ENCODE measurements at places on chromosomes 12 and 14.

DNA sequence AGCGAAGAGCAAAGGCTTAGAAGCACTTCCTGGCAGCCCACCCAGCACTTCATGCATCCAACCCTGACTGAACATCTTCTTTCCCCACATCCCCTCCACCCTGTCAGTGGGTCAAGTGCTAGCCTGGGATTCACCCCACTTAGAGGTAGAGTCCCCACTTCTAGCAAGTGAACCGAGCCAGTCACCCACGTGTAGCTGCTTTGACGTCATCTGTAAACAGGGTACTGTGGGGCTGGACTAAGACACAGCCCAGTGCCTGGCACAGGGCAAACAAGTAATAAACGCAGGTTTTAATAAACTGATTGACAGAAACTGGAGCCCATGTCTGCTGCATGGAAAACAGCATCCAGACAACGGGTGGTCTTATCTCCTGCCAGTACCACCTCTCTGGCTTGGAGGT is 61.7 kb downstream of the ITPK1 start:
- no peak for DNase-seq

DNA sequence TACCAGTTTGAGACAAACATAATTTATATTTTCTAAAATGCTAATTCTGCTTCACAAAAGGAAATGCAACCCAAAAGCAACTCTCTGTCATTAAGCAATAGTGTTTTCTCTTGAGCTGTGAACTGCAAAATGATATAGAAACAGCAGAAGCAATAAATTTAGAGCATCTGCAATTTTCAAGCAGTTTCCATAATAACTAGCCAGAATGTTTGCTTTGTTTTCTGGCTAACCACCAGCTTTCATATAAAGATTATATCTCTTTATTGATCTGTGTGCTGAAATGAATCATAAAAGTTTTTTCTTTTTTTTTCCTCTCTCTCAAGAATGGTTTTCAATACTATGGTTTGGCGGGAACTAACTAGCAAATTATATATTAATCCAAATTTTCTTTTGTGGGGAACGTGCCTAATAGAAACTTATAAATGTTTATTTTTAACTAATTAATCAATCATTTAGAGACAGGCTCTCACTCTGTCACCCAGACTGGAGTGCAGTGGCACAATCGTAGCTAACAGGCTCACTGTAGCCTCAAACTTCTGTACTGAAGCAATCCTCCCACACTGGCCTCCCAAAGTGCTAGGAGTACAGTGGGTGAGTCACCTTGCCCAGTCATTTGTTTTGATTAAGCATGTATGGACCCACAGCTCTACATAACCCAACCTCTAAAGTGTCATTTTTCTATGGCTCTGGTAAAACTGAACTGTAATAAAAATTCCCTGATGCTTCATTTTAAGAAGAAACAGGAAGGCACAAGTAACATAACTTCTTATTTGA is 830.1 kb upstream of the MGAT4C start:
- DNase-seq: no peak

DNA sequence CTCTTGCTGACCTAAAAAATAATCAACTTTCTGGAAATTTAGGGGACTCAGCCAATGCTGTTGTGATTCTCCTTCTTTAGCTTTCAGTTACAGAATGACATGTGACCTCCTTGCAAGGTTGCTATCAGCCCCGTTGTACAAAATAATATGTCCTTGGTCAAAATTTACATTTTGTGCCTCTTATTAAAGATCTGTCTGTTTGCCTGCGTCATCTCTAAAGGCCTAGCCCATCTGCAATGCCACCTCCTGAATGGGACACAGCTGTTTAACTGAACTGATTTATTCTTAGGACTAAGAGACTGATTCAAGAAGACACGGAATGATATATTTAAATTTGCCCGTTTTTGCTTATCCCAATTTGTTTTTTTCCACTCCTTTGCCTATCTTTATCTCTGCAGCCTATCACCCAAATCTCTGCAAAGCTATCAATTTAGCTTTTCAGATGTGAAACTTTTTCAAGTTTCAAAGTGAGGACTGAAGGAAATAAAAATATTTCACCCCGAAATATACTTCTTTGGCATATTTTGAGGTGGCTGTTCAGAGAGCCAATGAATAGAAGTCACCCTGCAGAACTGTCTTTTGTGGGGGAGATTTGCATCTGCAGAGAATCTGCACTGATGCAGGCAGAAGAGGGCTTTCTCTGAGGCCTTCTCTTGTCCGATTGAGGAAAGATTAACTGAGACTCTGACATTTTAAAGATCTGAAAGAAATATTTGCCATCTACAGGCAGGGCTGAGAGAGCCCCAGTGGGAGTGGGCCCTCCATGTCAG is 126.0 kb downstream of the VEZT start:
- DNase-seq: no peak

- DNase-seq: no peak
Observed at GRCh38 chr12:108914121-108914531, 34.2 kb downstream of the DAO start.

DNA sequence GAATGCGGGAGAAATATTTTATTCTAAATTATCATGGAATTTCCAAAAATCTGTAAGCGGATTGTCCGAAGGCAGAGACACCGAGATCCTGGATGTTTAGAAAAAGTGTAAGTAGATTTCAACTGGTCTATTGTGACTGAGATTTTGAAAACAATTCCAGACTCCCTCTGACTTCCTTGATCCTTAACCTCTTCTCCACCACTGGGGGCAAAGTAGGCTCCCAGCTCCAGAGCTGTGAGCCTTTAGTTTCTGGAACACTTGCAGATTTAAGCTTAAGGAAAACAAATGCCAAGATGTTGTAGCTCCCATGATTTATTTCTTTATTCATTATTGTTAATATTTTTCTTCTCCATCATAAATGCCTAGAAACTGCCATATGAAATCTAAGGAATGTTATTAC is 1320.5 kb upstream of the SEL1L start:
- DNase-seq: no peak
